ENCODE measurements at places on chromosomes 1 and 21.

- DNase-seq = no peak
Measured at GRCh38 chr1:33709783-33710718, 153.8 kb upstream of the HMGB4 start.

GRCh38 chr21:45848331-45848730, 133.2 kb upstream of the COL6A1 start:
- DNase-seq = no peak

DNA sequence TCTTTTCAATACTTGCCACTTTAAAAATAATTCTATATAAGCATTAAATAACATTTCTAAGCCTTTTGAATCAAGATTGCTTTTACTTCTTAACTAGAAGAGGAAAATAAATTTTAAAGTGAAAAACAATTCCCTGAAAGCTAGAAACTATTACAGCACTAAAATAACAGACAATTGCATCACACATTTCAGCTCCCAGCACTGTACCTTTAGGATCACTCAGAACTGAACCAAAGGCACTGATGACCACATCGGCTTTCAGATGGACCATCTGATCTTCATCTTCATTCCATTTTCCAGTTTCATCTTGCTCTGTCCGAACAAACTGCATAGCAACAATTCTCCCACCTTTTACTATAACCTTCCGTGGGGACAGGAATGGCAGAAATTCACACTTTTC, 347.3 kb downstream of the DPYD start:
- DNase-seq = no peak

- DNase-seq = no peak
Measured at GRCh38 chr1:198700396-198700795, 61.6 kb downstream of the PTPRC start.

- DNase-seq = no peak
Measured at GRCh38 chr1:214027498-214027897, 39.7 kb downstream of the PROX1 start.

DNA sequence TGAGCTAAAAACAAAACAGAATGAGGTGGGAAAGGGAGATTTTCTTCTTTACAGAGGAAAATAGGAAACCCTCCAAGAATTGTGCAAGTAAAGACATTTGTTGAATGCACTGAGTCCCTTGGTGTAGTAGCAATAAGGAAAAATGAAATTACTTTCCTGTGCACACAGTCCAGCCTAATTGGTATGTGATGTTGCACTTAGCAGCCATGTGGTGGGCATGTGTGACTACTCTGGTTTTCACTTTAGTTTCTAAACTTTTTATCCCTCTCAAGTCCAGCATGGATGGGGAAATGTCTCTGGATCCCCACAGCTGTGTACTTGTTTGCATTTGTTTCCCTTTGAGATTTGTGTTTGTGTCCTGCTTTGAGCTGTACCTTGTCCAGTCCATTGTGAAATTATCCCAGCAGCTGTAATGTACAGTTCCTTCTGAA, 7.1 kb upstream of the AGO3 start:
- DNase-seq = no peak
